ENCODE measurements at places on chromosomes 11 and 22.

- DNase-seq, result no peak
Measured at GRCh38 chr22:41991111-41991510, 7.5 kb upstream of the WBP2NL start.

DNA sequence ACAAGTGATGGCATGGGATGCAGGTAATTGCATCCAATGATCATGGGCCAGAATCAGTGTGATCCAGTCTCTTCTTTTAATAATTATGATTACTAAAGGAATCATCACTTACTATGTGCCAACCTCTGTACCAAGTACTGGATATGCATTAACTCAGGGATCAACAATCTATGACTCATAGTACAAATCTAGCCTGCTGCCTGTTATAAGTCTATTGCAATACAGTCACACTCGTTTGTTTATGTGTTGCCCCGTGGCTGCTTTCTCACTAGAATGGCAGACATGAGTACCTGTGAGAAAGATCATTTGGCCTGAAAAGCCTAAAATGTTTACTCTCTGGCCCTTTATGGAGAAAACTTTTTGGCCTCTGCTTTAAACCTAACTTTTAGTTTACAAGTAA lies 45.0 kb downstream of the OR6Q1 start:
- DNase-seq, result no peak

GRCh38 chr11:86256608-86257007 lies 12.1 kb downstream of the EED start:
- DNase-seq, result no peak

DNA sequence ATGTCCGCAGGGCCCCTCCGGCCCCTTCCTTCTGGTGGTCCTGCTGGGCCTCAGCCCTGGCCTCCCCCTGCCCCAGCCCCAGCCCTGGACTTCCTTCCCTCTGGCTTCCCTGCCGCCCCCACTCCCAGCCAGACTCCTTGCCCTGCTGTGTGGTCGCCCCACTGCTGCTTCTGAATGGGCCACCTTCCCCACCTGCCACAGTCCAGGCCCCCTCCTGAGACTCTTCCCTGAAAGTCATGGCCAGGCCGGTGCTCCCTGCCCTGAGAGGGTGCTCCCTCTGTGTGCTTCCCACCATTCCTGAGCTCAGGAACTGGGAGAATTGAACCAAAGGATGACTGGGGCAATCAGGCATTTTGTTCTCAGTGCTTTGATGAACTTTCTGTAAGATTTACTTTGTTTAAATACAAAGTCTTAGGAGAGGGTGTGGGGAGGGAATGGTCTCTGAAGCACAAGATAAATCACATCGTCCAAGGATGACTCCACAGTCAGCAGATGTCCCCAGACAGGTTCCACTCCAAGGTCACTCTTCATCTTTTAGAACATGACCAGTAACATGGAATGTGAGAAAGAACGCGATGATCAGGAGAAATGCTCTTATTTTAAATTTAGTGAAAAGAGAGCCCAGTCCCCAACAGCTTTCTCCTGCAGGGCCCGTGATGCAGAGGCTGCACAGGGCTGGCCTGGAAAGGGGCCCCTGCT lies 774 bp downstream of the APOBEC3D start:
- peak; percentile 76 for DNase-seq

GRCh38 chr22:46064228-46064965 lies 85.9 kb upstream of the PPARA start:
- DNase-seq, result peak; percentile 95

- DNase-seq, result no peak
Measured at GRCh38 chr11:33040862-33041453, 1.6 kb downstream of the TCP11L1 start.

DNA sequence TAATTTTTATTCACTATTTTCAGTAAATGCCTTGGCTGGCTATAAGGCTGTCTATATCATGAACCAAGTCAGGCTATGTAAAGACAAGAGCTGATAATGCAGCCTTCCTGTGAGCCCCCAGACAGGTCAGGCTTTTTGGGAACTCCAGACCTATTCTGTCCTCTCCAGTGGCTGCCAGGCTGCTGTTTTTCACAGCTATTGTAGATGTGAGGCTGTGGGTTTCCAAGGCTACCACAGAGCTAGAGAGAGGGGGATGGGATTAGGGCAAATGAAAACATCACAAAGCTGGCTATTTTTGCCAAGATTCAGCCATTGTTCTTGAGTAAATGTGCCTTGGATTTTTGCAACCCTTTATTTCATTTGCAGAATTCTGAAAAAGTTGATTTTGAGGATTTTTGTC lies 55.7 kb upstream of the SORL1-AS1 start:
- no peak for DNase-seq

GRCh38 chr11:78533399-78533798 lies 41.3 kb downstream of the NARS2 start:
- DNase-seq, result no peak

GRCh38 chr22:49738006-49738405 lies 89.7 kb downstream of the BRD1 start:
- DNase-seq, result no peak

DNA sequence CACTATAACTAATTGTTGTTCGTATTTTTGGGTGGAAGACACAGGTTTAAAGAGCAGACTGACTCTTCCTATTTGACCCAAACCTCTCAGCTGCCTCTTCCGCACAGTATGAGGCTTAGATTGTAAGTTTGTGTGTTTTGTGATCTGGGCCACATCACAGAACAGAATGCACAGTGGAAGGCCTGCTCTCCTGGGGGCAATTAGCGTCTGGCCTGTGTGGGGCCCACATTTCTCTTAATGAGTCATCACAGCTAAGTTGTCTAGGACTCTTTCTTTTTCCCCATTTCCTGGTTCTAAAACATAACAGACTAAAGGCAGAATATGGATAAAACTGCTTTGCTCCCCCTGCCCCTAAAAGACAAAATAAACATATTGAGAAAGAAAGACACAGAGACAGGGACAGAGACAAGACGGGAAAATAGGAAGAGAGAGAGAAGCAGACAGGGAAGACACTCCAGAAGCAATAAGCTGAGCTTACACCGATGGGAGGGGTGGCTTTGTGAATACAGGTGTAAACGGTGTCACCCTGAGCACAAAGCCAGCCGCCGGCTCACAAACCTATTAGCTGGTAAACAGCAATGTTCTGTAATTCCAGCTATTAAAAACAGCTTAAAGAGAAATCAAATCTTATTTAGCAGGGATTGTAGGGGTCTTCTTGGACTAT lies 127.4 kb upstream of the OPCML start:
- no peak for DNase-seq

- DNase-seq, result peak; percentile 25
Measured at GRCh38 chr11:33016654-33017053, 976 bp downstream of the DEPDC7 start.

GRCh38 chr22:28360939-28361338 lies 318.7 kb downstream of the TTC28 start:
- no peak for DNase-seq

DNA sequence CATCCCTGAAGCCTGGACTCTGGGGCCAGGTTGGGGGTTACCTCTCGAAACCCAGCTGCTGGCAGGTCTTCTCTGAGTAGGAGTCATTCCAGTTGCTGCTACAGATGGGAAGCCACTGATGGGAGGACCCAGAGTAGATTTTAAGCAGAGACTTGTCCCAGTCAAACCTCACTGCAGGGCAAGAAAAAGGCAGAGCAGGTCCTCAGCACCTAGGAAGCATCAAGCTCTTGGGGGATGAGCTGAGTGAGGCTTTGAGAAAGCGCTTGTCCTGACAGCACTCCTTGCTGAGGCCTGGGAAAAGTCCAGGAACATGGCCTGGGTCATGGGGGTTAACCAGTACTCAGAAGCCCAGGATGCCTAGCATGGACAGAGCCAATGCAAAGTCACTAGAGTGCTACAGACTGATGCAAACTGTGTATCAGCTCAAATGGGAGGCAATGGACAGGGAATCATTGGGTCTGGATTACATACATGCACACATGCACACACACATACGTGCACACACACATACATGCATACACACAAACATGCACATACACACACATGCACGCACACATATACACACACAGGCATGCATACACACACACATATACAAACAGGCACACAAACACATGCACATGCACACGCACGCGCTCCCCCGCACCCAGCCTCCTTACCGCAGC lies 15.3 kb downstream of the TMPRSS13 start:
- no peak for DNase-seq

GRCh38 chr11:18280438-18281045 lies 14.5 kb downstream of the SAA1 start:
- no peak for DNase-seq

GRCh38 chr22:25130462-25130861 lies 69.2 kb upstream of the CRYBB3 start:
- DNase-seq, result no peak

- DNase-seq, result no peak
Measured at GRCh38 chr22:47155131-47155885, 392.9 kb downstream of the TBC1D22A start.

DNA sequence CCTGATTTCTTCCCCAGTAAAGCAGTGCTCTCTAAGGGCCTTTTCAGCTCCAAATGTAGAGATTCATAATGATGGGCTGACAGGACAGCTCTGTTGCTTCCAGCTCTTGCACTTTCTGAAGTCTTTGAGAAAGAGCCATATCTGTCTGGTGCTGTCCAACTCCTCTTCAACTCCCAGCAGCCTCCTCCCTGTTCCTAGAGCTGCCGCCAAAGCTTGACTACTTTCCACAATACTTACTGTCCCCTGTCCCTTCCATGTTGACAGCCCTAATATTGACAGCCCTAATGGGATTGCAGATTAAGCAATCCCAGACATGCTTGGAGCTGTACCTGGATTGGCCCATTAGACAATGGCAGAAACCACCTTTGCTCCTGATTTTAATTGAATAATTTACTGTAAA lies 29.6 kb downstream of the INSC start:
- no peak for DNase-seq

DNA sequence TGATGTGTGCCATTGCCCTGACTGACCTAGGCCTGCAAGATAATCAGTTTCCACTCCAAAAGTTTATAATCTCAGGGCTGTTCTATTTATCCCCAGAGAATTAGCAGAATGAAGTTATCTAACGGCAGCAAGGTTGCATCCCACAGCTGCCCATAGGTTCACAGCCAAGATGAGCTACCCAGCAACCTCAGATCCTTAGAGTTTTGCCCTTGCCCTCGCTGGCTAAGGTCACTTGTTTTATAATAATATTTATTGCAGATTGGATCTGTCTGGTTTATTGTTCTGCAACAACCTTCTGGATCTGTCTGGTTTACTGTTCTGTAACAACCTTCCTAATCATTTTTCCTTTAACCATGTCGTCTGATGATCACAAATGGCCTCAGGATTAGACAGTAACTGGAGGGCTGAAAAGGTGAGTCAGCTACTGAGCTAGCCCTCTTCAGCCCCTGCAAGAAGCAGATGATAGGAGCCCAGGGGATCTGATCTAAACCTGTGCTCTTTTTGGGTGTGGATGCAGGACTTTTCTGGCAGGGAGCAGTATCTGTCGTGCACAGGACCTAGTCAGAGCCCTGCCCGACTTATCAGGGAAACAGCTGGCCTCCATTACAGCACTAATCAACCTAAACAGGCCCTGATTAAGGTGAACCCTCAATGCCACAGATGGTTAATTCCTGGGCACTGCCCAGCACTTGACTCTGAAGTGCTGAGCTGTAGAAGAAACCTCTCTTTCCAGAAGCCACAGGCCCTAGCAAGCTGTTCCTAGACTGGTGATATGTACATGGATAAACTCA lies 642.9 kb upstream of the KIRREL3 start:
- no peak for DNase-seq

GRCh38 chr11:122439866-122440810 lies 215.4 kb upstream of the UBASH3B start:
- DNase-seq, result peak; percentile 86

- peak; percentile 93 for DNase-seq
Measured at GRCh38 chr11:44899959-44900358, 50.7 kb downstream of the TP53I11 start.

DNA sequence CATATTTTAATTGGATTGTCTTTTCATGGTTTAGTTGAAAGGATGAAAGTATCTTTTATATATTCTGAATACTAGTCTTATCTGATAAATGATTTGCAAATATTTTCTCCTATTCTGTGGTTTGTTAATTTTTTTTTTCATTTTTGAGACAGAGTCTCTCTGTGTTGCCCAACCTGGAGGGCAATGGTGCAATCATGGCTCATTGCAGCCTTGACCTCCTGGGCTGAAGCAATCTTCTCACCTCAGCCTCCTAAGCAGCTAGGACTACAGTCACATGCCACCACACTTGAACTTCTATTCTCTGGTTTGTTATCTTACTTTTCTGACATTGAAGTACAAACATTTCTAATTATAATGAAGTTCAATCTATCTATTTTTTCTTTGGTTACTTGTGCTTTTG lies 30.0 kb upstream of the FAR1 start:
- DNase-seq, result no peak

GRCh38 chr11:115188188-115188897 lies 315.9 kb downstream of the CADM1 start:
- no peak for DNase-seq

GRCh38 chr11:9748361-9748970 lies 84.6 kb downstream of the SWAP70 start:
- DNase-seq, result peak; percentile 86

GRCh38 chr11:116509551-116509950 lies 263.2 kb downstream of the BUD13 start:
- DNase-seq, result no peak

GRCh38 chr11:46834821-46835220 lies 11.3 kb downstream of the CKAP5 start:
- DNase-seq, result no peak

DNA sequence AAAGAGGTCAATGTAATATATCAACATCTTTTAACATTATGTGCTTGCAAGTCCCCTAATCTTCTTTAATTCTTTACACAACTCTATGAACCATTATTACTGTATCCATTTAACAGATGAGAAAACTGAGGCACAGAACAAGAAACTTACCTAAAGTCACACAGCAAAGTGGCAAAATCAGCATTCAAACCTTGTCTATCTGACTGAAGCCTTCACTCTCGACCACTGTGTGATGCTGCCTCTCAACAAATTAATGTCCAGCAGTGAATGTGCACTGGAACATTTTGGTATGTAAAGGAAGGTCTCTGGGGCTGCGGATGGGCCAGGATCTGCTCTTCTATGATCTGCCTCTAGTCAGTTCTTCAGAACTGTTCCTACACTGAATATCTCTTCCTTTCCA lies 42.1 kb downstream of the PRCP start:
- DNase-seq, result no peak

DNA sequence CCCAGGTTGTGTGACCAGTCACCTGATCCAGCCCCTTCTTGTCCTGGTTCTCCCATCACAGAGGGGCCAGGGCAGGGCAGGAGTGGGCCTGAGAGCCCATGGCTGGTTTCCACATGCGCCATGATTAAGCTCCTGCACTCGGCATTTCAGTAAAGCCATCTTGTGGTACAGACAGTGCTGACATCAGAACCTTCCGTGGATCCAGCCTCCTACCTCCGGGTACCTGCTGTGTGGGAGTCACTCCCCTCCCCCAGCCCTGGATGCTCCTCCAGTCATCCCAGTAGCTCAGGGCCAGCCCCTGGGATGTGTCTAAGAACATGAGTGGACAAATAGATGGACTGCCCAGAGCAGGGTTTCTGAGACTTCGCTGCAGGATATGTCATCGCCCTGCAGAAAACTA lies 22.1 kb upstream of the MGAT3 start:
- peak; percentile 38 for DNase-seq

- DNase-seq, result peak; percentile 84
Measured at GRCh38 chr11:15123849-15124248, 9.1 kb downstream of the INSC start.
